ENCODE measurements at places on chromosomes 11 and 22.

DNA sequence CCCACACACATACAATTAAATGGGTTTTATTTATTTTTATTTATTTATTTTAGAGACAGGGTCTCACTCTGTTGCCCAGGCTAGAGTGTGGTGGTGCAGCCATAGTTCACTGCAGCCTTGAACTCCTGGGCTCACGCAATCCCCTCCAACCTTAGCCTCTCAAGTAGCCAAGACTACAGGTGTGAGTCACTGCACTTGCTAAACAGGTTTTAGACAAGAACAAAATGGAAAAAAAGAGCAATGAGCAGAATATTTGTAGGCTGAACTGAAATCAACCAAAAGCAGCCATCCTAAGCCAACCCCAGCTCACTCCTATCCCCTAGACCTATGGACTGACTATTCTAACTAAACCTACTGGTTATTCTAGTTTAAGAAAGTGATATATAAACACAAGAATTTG is 37.8 kb downstream of the MRE11 start:
- no peak for DNase-seq

GRCh38 chr11:67344264-67344663 is 9.1 kb downstream of the POLD4 start:
- DNase-seq: no peak

DNA sequence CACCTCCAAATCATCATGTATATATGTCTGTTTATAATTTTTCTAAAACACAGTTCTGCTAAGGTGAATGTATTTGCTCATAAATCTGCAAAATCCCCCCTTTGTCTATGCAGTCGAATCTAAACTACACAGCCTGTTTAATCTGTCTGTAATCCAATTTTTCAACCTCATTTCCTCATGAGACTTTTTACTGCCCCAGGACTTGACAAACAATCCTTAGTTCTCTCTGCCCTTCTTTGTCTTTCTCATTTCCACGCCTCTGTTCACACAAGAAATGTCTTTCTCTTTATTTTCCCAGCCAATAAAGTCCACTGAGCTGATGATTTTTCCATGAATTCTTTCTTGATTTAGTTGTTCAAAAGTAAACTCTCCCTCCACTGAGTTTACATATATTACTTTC is 1154.3 kb downstream of the FAM181B start:
- DNase-seq: no peak

DNA sequence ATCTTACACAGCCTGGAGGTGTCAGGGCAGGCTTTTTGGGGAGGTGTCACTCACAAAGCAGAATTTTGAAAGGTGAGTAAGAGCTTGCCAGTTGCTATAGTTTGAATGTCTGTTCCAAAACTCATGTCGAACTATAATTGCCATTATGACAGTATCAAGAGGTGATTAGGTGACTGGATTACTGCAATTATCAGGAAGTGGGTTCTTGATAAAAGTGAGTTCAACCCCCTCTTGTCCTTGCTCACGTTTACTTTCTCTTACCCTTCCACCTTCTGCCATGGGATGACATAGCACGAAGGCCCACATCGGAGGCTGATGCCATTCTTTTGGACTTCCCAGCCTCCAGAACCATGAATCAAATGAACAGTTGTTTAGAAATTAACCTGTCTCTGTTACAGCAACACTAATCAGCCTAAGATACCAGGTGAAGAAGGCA is 4.7 kb upstream of the C11orf86 start:
- DNase-seq: no peak

GRCh38 chr11:62061356-62062222 is 62.2 kb upstream of the INCENP start:
- DNase-seq: no peak

GRCh38 chr11:110303414-110303826 is 7.0 kb upstream of the RDX start:
- DNase-seq: no peak

DNA sequence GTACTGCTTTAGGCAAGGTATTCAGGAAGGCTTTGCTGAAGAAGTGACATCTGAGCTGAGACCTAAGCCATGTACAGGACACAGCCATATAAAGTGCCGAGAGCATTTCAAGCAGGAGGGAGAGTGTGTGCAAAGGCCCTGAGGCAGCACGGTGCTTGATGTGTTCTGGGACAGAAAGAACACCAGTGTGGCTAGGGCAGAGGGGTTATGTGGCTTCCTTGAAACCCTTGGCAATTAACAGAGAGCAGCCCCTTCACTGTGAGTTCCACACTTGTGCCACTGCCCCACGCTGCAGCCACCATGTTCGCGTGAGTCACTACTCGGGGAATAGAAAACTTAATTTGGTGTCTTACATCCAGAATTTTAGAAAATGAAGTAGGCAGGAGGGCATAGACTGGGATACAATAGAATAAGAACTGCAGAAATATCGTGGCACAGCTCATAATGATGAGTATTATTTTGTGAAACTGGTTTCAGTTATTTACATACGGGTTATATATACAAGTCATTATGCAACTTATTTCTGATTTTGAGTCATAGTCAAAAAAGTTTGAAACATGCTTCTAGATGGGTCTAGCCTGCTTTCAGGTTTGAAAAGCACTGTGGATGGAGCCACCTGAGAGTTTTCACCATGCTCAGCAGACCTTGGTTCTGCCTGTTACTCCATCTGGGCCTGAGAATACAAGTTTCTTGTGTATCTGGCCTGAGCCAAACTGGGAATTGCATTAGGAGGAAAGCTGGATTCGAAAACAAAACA is 11.8 kb downstream of the IL10RA start:
- DNase-seq: no peak

DNA sequence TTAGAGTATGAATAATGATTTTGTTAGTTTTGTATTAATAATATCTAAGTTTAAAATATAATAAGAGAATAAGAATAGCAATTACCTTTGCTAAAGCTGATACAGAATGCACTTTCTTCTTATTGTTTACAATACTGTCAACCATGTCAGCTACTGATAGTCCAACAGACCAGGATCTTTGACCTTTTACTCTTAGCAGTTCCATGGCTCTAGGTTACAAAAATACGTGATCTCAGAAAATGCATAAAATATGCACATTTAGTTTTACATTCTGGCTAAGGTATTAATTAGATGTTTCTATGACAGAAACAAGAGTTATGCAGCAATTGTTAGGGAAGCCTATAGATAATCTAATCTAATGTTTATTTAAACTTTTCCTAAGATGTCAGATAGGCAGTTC is 7.5 kb upstream of the TSG101 start:
- no peak for DNase-seq

GRCh38 chr11:101498891-101499290 is 84.9 kb downstream of the TRPC6 start:
- no peak for DNase-seq

- no peak for DNase-seq
These were observed 3.9 kb downstream of the VWA5A start for GRCh38 chr11:124119103-124119502.

GRCh38 chr11:32448232-32448631 is 12.9 kb upstream of the WT1 start:
- no peak for DNase-seq

DNA sequence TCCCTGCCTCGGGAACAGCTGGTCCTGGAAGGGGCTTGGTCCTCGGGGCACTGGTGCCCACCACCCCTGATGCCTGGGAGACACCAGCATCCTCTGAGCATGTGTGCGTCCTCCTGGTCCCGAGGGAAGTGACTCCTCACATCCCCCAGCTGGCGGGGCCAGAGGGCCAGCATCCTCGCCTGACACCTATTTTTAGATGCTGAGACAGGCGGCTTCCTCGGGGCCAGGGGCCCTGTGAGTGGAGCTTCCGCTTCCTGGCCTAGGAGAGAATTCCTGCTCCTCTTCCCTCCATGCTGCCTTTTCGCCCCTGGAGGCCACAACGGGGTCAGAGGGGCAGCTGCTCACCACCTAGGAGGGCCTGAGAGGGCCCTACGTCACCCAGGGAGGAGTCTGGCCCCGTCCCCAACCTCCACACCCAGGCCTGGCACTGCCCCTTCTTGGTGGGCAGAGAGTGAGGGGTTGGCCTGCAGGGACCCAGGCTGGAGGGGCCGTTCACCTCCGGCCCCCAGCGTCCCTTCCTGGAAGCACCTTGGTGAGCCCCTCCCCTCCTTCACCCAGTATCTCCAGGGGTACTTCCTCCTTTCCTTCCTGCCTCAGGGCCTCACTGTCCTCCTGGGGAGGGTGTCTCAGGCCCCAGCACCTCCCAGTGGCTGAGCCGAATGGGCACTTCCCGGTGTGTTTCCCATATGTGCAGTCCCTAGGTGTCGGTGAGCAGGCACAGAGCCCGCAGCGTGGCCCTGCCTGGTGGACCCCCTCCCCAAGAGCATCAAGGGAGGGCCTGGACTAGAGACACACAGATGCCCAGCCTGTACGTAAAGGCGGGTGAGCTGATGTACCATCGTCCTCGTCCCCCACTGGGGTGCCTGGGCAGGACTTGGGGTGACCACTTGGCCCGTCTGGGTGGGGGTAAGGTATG is 6.1 kb downstream of the CD81 start:
- no peak for DNase-seq

DNA sequence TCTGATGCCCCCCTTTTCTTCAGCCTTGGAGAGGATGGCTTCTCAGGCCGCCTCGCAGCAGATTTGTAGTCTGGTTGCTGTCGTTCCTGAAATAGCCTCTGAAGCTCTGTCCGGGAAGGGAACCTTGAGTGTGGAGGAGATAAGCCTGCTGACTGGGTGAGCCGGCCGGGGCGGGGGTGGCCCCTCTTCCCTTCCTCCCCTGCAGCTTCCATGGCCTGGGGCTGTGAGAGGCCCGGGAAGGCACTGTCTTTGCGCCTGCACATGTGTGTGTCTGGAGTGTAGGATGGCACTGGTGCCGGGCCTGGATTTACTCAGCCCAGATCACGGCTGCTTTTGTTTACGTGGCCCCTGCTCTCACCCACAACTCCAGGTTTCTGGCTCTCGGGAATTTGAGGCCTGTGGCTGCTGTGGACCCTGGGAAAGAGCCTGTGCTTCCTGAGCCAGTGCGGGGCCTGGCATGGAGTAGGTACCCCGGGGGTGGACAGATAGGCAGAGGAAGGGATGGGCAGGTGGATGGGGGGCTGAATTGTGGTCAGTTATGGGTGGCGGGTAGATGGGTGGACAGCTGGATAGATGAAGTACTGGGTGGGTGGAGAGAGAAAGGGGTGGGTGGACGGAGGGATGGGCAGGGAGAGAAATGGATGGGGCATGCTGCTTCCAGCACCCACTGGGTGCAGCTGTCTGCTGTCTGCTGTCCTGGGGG is 16.6 kb downstream of the KCNQ1 start:
- DNase-seq: no peak

GRCh38 chr11:21976210-21976609 is 216.7 kb upstream of the ANO5 start:
- DNase-seq: no peak

DNA sequence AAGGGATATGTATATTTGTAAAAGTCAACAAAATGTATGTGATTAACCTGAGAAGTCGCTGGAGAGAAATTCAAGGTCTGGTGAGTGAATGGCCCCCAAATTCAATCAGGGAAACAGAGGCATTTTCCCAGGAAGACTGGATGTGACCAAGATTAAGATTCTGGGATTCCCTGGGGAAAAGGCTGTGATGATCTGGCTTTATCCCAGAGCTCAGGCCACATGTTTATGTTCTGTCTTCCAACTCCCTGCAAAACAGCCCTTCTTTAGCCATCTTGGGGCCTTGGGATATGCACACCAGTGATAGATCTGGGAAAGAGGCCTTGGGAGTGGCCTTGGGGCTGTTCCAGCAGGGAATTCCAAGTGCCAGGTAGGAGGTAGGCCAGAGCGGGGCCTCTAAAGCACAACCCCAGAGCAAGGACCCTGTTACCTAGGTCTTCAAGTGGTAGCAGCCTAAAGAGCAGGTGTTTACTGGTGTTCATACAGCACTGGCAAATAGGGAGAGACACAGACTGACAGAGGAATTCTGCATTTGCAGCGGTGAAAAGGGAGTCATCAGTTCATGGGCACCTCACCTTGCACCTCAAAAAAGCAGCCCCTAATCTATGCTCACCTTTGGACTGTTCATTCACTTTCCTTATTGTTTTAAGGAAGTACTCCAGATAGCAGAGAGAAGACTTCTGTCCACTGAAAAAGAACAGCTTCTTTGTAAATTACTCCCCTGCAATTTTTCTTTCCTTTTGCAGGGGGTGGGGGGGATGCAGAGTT is 312.4 kb downstream of the BUD13 start:
- no peak for DNase-seq

GRCh38 chr11:2363577-2364370 is 13.3 kb upstream of the CD81 start:
- no peak for DNase-seq

DNA sequence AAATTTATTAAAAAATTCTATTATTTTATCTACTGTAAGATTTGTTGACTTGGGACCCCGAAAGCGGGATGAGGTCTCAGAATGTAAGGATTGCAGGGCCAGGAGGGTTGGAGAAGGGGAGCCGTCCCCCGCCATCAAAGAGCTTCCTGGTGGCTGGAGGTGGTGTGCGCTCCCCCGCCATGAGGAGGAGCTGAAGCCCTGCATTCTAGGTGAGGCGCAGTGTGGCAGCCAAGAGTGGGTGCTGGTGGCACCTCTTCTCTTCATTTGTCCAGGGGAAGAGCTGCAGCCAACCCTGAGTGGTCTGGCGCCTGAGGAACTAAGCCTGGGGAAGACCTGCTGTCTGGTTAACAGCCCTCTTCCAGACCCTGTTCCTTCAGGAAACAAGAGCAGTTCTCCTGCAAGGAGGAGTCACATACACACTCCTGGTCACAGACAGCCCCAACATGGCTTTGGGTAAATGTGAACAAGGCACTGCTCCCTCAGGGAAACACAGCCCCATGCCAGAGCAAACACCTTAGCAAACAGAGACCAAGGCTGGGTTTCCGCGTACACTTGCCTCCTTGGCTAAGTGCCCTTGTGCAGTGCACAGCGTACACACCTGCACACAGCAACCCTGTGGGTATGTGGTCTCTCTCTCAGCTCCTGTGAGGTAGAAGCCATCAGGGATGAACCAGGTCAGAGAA is 17.3 kb downstream of the RTN4RL2 start:
- DNase-seq: no peak

GRCh38 chr11:61910187-61911127 is 6.9 kb downstream of the RAB3IL1 start:
- DNase-seq: no peak

- no peak for DNase-seq
These were observed 37.1 kb downstream of the RPL27A start for GRCh38 chr11:8719721-8720120.

GRCh38 chr11:44095506-44096359 is at the start of gene EXT2:
Gene EXT2 (plus strand): TSS chr11:44095678. CDS start chr11:44107713, 12,035 bp downstream.
- DNase-seq: peak; percentile 84

- DNase-seq: no peak
These were observed 11.8 kb downstream of the ABTB2 start for GRCh38 chr11:34345991-34346480.

- DNase-seq: no peak
These were observed 182.8 kb downstream of the WNT11 start for GRCh38 chr11:76023236-76024068.

DNA sequence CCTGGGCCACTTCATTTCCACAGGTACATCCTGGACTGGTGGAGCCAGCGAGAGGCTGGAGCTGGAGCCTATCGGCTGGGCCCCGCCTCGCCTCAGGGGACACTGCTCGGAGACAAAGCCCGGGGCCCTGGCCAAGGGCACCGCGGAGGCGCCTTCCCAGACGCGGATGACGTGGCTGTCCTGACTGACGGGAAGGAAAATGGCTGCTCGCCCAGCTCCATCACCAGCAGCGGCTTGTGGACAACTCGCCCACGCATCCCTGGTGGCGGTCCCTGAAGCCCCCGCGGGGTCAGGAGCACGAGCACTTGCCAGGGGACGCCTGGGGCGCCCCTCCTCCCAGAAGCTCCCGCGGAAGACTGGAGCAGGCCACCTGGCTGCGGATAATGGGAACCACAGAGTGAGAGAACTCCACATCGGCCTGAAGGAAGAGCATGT is 49.6 kb downstream of the CECR2 start:
- no peak for DNase-seq

- DNase-seq: no peak
These were observed 63.2 kb upstream of the FIBIN start for GRCh38 chr11:26930518-26931247.
